Muscle of leg (tissue), 16 donors: ENCODE measurements at places on chromosomes 13 and 19. TPM values are rescaled to one million over a fixed set of nuclear protein-coding genes. Genes with fewer than 3 reads are reported as not detected.
A peak's percentile ranks its signal among the peaks of the same experiment; 100 is the strongest.

DNA sequence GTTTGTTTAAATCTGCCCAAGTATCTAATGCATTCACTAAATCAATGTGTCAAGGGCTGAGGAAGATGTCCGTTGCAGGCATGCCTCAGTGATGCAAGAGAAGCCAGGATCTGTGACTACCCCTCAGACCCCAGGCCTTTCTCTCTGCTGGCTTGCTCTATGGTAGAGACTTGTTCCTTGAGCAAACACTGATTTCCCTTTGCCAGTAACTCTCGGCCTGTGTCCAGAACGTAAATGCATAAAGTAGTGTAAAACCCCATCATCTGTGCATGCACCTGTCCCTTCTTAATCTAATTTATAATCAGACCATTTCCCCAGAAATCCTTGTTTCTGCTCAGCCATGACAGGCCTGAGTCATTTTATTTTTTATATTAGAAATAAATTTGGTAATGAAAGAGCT lies 28.7 kb upstream of the FRY start:
- DNase-seq, result peak; percentile 28

- DNase-seq, result no peak
These were observed 17.4 kb downstream of the PPFIA3 start for GRCh38 chr19:49136771-49137171.

- DNase-seq, result no peak
These were observed at the start of gene FFAR2 for GRCh38 chr19:35447606-35448469. Gene FFAR2, plus strand, starts transcription at chr19:35448257. Its CDS starts 1,458 bp downstream, at chr19:35449715.

- DNase-seq, result no peak
These were observed 42.0 kb upstream of the IPO5 start for GRCh38 chr13:97911311-97912138.

Gene CEBPA
- 4.5 TPM for polyA plus RNA-seq

Gene THAP8
- polyA plus RNA-seq, result 9.0 TPM

Gene SMIM44
- not detected for polyA plus RNA-seq

Gene DCLK1
- 87.9 TPM for polyA plus RNA-seq
